Activated CD4-positive, alpha-beta T cell treated with anti-CD3 and anti-CD28 coated beads, Interleukin-2, amount 50 U/mL, for 24 hours (primary cell): ENCODE measurements at places on chromosomes 4 and X.

- no peak for DNase-seq
Observed at GRCh38 chrX:40582811-40583210, 2.0 kb downstream of the ATP6AP2 start.

DNA sequence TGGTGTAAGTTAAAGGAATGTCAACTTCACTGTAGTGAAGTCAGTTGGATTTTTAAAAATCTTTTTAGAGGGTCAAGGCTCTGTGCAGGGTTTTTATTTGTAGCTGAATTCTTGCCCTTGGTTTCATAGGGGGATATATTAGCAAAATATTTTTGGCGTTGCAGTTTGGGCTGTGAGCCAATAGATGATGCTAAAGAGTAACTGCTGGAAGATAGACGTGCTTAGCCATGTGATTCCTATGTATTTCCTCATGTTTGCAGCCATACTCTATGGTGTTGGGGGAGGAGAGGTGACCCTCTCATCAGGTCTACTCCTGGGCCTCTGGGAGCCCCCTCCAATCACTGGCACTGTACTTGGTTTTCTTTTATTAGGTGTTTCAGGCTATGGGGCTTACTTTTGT lies 246.7 kb upstream of the ARHGAP24 start:
- no peak for DNase-seq

GRCh38 chr4:140188975-140189374 lies 35.0 kb upstream of the MAML3 start:
- DNase-seq = no peak

DNA sequence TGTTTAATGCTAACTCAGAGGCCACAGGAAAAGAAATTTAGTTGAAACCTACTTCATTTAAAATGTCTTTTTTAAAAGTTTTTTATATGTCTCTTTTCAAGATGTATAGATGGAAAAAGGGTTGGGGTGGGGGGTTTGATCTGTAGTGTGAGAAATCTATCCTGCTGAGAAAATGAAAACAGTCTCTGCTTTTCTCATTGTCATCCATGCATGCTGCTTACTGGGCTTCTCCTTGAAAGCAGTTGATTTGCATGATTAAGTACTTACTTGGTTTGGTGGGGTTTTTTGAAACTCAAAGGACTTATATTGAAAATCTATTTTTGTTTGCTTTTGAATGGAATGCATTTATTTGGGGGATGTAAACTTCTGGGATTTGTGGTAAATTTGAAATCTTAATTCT lies 313.6 kb upstream of the DKK2 start:
- DNase-seq = no peak

DNA sequence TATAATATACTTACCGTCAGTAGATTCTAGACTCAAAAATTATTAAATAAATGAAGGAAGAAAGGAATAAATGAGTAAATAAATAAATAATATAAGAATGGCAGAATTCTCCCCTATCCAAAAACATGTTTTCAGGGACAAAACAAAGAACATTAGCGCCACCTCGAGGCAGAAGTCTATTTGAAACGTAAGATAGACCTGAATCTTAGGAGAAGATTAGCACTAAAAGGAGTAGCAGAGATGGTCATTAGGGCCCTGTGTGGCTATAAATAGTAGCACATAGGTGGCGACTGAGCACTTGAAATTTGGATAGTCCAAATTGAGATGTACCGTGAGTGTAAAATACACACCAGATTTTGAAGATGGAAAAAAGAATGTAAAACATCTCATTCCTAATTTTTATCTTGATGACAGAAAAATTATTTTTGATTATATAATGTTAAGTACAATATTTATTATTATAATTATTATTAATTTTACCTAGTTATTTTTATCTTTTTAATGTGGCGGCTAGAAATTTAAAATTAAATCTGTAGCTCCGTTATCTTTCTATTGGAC lies 24.3 kb upstream of the SRD5A3 start:
- peak; percentile 59 for DNase-seq

DNA sequence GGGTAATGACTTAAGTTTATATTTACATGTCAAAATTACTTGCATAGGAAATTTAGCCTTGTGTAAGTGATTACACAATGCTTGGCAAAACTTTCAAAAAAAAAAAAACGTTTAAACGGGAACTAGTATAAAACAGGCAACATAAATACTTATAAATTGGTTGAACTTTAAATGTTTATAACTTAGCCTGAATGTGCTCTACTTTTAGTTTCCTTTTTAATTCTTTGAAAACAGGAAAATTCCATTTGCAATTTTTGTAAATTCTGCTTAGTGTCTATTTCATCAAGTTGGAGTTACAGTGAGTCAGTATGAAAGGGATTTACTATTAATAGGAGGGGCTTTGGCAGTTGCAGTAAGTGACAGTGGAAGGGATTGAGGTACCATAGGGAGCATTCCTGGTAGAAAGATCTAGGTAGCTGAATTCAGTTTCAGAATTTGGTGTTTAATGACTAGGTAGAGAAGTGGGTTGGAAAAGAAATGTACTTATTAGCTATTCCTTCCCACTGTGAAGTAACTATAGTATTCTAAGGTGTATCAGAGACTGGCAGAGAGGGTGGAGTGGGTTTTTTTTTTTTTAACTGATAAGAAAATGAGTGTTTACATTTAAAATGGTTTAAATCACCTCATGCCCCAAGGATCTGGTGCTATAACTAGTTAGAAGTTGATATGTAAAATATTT lies 2.8 kb downstream of the STAG2 start:
- DNase-seq = no peak

- no peak for DNase-seq
Observed at GRCh38 chrX:28124416-28124815, 143.2 kb upstream of the DCAF8L1 start.

- DNase-seq = no peak
Observed at GRCh38 chrX:10199212-10199611, 42.4 kb downstream of the CLCN4 start.

DNA sequence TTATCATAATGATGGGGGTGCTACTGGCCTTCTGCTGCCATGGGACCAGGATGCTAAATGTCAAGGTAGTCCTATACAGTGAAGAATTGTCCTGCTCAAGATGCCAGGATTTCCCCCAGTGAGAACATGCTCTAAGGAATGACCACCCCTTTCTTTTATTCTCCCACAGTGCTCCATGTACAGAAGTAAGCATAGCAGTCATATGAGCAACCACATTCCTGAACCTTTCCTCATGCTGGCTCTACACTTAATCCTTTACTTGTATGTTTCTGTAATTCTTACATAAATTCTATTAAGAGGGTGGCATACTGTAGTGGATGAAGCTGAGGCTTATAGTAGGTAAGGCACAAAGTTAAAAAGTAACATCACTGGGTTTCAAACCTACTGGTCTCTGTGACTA lies 20.2 kb downstream of the CYP2U1 start:
- no peak for DNase-seq

- no peak for DNase-seq
Observed at GRCh38 chr4:156439576-156440200, 486.0 kb upstream of the CTSO start.

- DNase-seq = no peak
Observed at GRCh38 chrX:31563792-31564191, 492.0 kb upstream of the FTHL17 start.

DNA sequence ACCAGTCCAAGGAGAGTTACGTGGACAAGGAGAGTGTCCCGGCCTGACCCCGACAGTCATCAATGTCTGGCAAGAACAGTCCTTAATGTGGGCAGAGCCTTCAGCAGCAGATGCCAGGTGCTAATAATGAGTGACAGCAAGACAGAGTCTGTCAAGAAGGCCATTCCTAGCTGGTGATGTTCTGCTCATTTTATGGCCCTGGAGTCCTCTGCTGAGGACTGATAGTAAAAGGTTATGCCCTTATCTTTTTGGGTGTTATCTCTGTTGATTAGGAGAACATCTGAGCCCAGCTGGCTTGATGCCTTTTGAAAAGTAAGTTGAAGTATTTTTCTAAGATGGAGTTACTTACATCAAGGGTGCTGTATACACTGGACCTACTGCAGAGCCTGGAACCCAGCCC lies 67.3 kb downstream of the SLC34A2 start:
- no peak for DNase-seq

DNA sequence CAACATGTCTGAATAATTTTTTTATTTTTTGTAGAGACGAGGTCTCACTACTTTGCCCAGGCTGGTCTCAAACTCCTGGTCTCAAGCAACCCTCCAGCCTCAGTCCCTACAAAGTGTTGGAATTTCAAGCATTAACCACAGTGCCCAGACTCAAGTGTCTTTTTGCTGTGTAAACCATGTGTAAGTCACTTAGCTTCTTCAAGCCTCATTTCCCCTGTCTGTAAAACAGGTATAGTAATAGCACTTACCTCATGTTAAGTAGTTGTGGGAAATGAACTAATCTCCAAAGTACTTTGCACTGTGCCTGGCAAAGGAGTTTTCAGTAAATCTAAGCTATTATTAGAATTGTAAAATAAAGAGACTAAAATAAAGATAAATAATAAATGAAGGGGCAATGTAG lies 35.7 kb downstream of the STBD1 start:
- no peak for DNase-seq

DNA sequence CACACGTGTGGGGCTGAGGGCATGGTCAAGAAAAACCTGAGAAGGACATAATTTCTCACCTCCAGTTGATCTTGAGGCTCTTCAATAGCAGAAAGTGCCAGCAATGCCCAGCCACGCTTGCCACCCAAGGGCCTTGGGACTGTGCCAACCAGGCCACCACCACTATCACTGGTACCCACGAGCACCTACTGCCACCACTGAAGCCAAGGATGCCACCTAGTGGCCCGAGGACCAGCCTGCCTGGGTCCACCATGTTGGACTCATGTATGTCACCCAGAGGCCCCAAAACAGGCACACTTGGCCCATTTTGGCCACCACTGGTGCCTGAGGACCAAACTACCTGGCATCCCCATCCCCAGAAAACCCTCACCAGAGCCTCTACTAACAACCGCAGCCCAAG lies 191.8 kb downstream of the ADAM29 start:
- DNase-seq = no peak

DNA sequence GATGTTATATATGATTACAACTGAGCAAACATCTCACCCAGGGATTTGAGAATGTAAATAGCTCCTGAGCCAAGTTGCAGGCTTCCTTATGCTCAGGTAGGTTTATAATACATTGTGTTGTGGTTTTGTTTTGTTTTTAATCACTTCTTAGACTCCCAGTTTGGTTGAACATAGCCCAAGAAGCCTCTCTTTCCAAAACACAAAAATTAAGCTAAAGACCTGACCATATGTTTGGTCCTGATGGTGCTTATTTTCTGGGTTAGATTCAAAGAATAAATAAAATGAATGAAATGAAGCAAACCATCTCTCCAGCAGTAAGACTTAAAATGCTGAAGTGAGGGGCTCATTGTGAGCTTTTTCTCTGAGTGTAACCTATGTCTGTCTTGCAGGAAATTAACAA lies 93.5 kb downstream of the GRXCR1 start:
- DNase-seq = no peak

DNA sequence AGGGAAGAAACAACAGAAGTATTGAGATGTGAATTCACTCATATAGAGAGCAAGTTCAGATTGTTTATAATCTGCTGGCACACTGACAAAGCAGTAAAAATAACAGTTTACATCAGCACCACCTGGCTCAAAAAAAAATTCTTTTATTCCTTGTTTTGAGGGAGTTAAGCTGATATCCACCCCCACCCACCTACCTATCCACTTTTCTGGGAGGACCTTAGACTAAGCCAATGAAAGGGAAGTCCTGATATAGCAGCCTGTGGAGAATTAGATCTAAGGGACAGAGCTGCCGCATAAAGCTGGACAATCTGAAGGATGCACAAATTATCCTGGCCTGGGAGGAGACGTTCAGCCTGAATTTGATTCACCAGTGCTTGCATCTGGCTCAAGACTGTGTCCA lies 264.5 kb downstream of the RCHY1 start:
- no peak for DNase-seq

DNA sequence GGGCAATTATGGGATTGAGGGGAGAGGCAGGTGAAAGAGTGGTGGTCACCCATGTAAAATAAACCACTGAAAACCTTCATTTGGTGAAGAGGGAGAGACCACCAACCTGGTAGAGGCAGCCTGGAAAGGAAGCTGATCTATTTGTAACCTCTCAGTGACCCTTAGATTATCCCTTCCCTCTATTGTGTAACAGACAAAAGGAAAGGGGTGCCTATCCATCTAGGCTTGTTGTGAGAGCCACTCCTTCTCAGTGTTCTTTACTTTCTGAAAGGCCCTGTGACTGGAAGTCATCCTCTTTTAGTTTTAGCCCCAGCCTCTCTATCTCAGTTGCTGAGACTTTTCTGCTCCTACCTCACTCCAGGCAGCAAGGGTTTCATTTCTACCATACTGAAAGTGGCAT lies 142.4 kb downstream of the TMEM164 start:
- no peak for DNase-seq

DNA sequence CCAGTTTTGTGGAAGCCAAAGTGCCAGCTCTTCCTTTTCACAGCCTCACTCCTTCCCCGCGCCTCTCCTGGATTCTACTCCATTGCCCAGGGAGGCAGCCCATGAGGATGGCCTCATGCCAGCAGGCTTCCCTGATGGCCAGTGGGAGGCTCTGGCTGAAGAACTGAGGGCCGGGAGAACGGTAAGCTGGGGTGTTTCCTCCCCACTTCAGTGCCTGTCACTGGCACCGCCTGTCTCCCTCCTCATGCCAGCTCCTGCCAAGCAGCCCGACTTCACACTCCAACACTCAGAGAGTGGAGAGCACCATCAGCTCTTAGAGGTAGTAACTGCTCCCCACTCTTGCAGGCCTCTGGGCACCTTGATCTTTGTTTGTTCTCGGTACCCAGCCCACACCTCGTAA lies 46.9 kb upstream of the STIM2 start:
- no peak for DNase-seq

DNA sequence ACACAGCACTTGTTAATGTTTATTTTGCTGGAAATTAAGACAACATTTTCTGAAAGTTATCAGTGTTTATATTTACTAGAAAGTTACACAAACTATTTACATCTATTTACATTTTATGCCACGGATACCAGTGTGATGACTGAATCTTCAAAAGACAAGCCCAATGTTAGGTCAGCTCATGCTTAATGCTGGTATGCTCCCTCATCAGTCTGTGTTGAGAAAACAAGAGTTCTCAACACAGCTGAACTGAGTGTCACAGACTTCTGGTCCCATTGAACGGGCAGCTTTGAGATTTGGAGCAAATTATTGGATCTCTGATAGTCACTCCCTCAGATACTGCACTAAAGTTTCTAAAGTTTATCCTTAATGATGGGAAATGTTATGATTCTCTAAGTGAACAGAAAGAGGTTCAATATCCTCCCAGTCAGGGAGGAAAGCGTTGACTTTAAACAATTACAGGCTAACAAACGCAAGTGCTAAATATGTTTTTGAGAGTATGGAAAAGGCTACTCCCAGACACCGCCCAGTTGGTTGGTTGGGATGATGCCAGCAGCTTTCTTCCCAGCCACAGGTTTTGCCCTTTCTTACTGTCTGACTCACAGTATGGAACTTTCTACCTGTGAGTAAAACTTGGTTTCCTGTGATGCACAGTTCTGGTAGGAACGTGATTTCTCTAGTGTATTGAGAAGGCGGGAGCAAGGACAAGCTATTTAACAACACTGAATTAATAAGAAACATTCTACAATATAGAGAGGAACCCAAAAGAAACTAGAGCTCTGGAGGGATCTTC lies 1293.6 kb upstream of the TENM3 start:
- no peak for DNase-seq

GRCh38 chr4:76691807-76692582 lies 205.9 kb downstream of the SOWAHB start:
- no peak for DNase-seq
